ENCODE measurements at places on chromosomes 2 and 18.

DNA sequence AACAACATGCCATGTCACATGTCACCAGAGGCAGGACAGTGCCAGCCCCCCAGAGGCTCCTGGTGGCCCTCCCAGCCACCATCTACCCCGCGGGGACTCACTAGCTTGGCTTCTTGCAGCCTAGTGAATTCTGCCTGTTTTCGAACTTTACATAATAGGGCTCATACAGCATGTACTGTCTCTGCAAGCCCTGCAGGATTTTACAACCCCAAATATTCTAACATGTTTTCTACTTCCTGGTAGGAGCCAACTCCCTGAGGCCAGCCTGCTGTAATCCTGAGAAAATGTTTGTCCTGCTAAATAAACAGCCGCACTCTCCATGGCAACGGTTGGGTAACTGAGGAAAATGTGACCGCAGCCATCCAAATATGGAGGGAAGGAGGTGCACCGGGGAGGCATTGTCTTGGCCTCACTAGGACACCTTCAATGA is 2.7 kb downstream of the PER2 start:
- DNase-seq: no peak

DNA sequence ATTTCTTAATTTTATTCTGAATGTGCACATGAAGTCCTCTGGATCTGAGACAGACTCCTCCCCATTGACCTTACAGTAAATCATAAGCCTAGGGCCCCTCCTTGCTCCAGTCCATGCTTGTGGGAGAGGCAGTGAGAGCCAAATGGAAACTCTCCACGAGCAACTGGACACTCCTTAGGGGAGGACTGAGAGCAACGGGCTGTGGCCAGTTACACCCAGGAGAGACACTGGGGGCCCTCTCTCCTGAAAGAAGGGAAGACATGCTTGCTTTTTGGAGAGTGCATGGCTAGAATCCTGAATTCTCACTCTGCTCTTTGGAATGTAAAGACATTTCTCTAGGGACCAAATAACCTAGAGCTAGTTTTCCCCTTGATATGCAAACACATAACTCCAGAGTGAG is 49.0 kb upstream of the BIN1 start:
- DNase-seq: peak; percentile 78

GRCh38 chr2:88086401-88086800 is 18.8 kb downstream of the SMYD1 start:
- no peak for DNase-seq

- DNase-seq: no peak
Measured at GRCh38 chr18:66724664-66725356, 120.9 kb upstream of the CDH19 start.

GRCh38 chr2:106584304-106584954 is 97.3 kb downstream of the CD8B2 start:
- DNase-seq: no peak

Data from left kidney (tissue), 8 donors.